CD14-positive monocyte (primary cell): ENCODE measurements at places on chromosomes 7 and 10. TPM values are rescaled to one million over a fixed set of nuclear protein-coding genes. Genes with fewer than 3 reads are reported as not detected.

DNA sequence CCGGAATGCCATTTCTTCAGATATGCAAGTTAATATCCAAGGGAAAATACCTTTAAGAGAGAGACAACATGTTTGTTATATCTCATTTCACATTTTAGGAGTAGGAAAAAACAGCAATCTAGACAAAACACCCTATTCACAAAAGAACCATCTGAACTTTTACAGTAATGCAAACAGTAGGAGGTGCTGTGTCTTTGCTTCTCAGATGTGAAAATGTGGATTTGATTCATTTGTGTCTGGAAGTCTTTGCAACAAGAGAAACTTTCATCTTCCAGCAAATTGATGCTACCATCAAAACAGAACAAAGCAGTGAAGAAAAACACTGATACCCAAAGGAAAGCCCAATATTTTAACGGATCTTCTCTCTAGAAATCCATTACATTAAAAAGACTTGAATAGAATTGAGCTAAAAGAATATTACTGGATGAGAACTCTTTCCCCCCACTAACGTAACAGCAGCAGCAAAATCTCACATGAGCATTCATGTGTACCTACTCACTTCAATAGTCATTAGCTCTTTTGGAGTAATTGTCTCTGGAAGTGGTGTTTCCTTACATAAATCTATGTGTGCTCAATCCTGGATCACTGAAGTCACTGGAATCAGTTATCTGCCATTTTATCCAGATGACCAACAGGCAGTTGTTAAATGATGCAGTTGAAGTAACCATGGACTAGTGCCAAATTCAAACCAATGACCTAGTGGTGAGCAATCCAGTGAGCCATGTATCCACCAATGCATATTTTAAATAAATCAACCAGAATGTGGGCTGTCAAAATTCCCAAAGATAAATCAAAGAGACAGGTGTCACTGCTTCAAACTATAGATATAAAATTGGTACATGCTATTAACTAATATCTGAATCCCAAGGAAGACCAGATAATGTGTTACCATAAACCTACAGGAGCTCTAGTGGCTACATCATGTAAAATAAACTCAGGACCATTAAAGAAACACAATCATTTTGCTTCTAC lies 1.8 kb downstream of the SEMA3C start:
- H3K36me3 ChIP-seq, result peaks cover 4% of the 10 kb centered on the region
- peak overlapping the region; percentile 90 for H3K4me3 ChIP-seq

DNA sequence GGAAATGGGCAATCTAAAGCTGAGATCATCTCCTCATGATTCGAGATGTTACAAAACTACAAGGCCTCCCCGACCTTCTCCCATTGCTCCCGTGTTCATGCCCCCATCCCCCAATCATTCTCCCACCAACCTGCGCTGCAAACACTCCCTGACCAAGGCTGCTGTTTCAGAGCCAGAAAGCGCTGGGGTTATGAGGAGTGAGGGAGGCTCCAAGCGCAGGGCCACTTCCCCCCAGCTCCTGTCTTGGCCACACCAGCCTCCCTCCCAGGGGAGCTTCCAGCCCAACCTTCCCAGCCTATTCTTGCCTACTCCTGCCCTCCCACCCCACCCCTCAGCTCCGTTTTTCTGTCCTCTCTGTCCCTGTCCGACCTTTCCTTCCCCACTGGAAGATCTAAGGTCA lies 14.7 kb upstream of the NODAL start:
- H3K27me3 ChIP-seq, result peaks cover 40% of the 10 kb centered on the region
- peaks cover 11% of the 10 kb centered on the region for H3K4me1 ChIP-seq
- no peak for DNase-seq
- H3K27ac ChIP-seq, result no peak overlapping the region

DNA sequence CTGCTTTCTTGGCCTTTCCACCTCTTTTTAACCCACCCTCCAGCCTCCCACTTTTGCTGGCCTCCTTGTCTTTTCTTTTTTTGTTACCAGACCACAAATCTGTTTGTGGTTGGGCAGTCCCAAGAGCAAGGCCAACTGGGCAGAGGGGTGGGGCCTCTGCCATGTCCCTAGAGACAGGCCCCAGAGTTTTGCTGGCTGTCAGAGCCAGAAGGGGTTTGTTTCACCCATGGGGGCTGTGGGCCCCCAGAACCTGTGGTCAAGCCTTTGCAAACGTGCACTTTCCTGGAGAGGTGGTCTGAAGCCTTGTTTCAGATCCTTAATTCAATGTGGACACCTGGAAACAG lies 10.3 kb downstream of the ZMIZ1 start:
- DNase-seq, result no peak
- H3K36me3 ChIP-seq, result no peaks in the 10 kb centered on the region
- H3K4me3 ChIP-seq, result peak overlapping the region; percentile 58
- H3K4me1 ChIP-seq, result peaks cover 100% of the 10 kb centered on the region

DNA sequence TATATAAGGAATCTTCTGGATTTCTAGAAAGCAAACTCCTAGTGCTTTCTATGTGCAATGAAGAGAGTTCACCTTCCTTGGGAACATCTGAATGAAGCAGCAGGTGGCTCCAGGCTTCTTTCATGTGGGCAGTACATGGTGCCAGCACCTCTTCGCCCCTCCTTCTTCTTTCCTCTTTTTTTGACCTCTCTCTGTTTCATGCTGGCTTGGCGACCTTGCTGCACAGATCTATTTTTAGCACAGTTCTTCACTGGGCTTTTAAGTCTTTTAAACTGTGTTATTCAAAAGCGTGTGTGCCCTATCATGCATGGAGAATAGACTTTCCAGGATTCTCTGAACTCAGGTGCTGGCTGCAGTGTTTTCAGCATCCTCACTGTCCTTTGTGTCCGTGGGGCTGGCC lies 400.3 kb upstream of the PRKCQ start:
- H3K27ac ChIP-seq, result no peak overlapping the region
- H3K27me3 ChIP-seq, result no peaks in the 10 kb centered on the region
- H3K4me3 ChIP-seq, result no peak overlapping the region

DNA sequence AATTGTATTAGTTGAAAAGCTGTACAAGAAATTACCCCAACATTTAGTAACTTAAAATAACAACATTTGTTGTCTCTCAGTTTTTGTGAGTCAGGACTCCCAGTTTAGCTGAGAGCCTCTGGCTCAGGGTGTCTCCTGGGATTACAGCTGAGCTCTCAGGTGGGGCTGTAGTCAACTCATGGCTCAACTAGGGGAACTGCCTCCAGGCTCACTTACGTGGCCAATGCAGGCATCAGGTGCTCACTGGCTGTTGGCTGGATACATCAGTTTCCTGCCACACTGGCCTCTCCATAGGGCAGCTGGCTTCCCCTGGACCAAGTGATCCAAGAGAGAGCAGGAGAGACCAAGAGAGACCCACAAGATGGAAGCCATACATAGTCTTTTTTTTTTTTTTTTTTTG lies 17.5 kb downstream of the CCNY start:
- no peaks in the 10 kb centered on the region for H3K27me3 ChIP-seq
- no peak overlapping the region for H3K27ac ChIP-seq
- no peak overlapping the region for H3K4me3 ChIP-seq
- peaks cover 41% of the 10 kb centered on the region for H3K4me1 ChIP-seq

DNA sequence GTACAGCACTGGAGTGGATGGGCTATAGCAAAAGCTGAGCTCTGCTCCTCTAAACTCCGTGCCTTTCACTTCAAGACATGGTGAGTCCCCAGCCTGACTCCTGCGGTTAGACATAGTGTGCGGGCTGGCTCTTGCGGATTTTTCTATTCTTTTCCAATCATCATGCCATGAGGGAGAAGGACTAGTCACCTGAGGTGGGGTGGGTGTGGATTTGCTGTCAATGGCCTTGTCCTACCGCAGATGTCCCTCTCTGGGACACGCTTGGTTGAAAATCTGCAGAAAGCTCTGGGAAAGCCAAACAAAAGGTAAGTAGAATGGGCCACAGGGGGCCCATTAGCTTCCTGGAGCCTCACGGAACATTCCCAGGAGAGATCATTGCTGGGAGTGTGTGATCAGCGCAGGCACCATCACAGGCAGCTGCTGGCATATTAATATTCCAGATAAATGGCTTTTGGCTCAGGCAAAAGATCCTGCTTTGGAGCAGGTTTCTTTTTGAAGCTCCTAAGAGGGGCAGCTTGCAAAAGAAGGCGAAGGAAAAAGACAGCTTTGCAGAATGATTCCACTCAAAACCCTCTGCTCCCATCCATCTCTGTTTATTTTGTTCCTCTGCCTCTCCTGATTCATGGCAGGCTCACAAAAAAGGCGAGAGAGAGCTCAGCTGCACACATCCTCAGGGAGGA lies 509.0 kb upstream of the ZMIZ1 start:
- H3K4me3 ChIP-seq, result no peak overlapping the region
- H3K27ac ChIP-seq, result no peak overlapping the region
- no peaks in the 10 kb centered on the region for H3K27me3 ChIP-seq
- no peak for DNase-seq
- peaks cover 4% of the 10 kb centered on the region for H3K4me1 ChIP-seq

GRCh38 chr10:8054494-8055407 lies at the start of gene GATA3:
Gene GATA3, plus strand, starts transcription at chr10:8054688. Its CDS starts 968 bp downstream, at chr10:8055656.
- H3K36me3 ChIP-seq, result no peaks in the 10 kb centered on the region
- H3K4me1 ChIP-seq, result peaks cover 29% of the 10 kb centered on the region
- H3K27me3 ChIP-seq, result peaks cover 77% of the 10 kb centered on the region
- H3K27ac ChIP-seq, result no peak within 1 kb of the TSS

DNA sequence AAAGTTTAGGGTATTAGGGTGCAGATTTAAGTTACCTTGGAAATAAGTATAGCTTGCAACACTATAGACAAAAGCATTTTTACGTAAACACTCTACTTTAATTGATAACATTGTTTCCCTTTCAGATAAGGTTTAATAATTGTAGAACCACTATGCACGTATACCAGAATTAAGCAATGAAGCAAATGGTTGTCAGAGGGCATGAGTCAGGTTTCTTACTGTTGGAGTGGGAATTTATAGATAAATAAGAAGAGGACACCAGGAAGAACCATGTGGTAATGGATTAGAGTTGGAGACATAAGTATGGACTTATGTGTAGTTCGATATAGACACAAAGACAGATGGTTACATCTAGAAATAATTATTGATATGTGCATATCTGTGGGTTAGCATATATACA lies 355.6 kb downstream of the ETV1 start:
- H3K27me3 ChIP-seq, result no peaks in the 10 kb centered on the region
- no peak for DNase-seq
- no peak overlapping the region for H3K27ac ChIP-seq
- H3K36me3 ChIP-seq, result no peaks in the 10 kb centered on the region
- no peak overlapping the region for H3K4me3 ChIP-seq
- H3K4me1 ChIP-seq, result no peaks in the 10 kb centered on the region

DNA sequence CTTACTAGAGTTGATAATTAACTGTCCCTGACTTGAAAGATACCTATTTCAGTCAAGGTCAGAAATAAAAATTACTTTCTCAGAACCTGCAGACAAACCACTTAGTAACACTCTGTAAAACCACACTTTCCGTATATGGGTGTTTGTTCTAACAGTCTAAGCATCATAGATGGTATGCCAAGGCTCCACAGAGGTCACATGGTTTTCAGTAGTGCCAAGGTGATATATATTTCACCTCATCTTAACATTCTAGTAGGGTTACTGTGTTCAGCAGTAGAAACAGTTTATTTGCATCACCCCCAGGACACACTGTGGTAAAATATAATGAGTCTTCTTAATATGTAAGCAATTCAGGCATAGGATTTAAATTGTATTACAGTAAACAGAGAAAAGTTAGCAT lies 61.5 kb downstream of the KCND2 start:
- no peak for DNase-seq
- H3K27ac ChIP-seq, result no peak overlapping the region
- no peaks in the 10 kb centered on the region for H3K27me3 ChIP-seq
- H3K4me1 ChIP-seq, result no peaks in the 10 kb centered on the region
- H3K4me3 ChIP-seq, result no peak overlapping the region
- H3K36me3 ChIP-seq, result no peaks in the 10 kb centered on the region

- H3K36me3 ChIP-seq, result no peaks in the 10 kb centered on the region
- no peak overlapping the region for H3K4me3 ChIP-seq
- no peak overlapping the region for H3K27ac ChIP-seq
- no peaks in the 10 kb centered on the region for H3K27me3 ChIP-seq
Observed at GRCh38 chr7:123415625-123416024, 118.8 kb downstream of the IQUB start.

- no peaks in the 10 kb centered on the region for H3K4me1 ChIP-seq
- no peak for DNase-seq
- H3K27me3 ChIP-seq, result no peaks in the 10 kb centered on the region
- H3K4me3 ChIP-seq, result no peak overlapping the region
- no peaks in the 10 kb centered on the region for H3K36me3 ChIP-seq
Observed at GRCh38 chr7:131664570-131664969, 108.1 kb upstream of the PODXL start.

DNA sequence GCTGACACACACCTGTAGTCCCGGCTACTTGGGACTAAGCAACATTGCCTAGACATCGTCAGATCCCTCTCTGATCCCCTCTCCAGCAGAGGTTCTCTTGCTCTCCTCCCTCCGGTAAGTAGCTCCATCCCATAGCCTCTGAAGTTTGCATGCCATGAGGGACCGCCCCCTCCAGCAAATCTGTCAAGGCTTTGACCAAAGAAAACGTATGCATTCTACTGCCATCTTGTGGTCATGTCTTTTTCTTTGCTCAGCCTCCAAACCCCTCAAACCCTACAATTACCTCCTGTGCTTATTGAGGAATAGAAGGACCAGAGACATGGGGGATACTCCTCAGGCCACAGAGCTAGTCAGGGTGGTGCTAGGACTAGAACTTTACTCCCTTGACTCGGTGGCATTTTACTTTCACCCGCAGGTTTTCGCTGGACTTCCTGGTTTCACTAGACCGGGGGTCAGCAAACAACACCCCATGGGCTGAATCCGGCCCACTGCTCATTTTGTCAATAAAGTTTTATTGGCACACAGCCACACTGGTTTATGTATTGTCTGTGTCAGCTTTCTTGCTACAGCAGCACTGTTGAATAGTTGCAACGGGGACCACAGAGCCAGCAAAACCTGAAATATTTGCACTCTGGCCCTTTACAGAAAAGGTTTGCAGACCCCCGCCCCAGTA lies 202.6 kb upstream of the FOXK1 start:
- DNase-seq, result no peak
- no peak overlapping the region for H3K4me3 ChIP-seq
- no peak overlapping the region for H3K27ac ChIP-seq
- no peaks in the 10 kb centered on the region for H3K27me3 ChIP-seq
- H3K36me3 ChIP-seq, result no peaks in the 10 kb centered on the region
- no peaks in the 10 kb centered on the region for H3K4me1 ChIP-seq

Gene RTKN2
- polyA plus RNA-seq, result 0.08 TPM

Gene ZNF248
- polyA plus RNA-seq, result 1.0 and 2.2 TPM in 2 replicates

Gene ATP6V0A4
- not detected in 2 replicates for polyA plus RNA-seq

Gene CYP2C9
- not detected in 2 replicates for polyA plus RNA-seq

Gene GRM8
- polyA plus RNA-seq, result not detected
